ENCODE measurements at places on chromosomes 6 and 20. TPM values are rescaled to one million over a fixed set of nuclear protein-coding genes. Genes with fewer than 3 reads are reported as not detected.

Gene TMEM74B
- 3.0 TPM for total RNA-seq

Gene PIGT
- total RNA-seq, result 94.5 TPM

Gene MICB
- 7.0 TPM for total RNA-seq

Gene LAMA2
- 0.30 TPM for total RNA-seq

Gene TP53TG5
- not detected for total RNA-seq

Gene LCA5
- total RNA-seq, result 0.58 TPM

Gene KIAA1586
- total RNA-seq, result 4.9 TPM

Gene NMBR
- not detected for total RNA-seq

Gene RAD21L1
- not detected for total RNA-seq

Gene BMP2
- 0.29 TPM for total RNA-seq

Gene PRSS16
- total RNA-seq, result 3.2 TPM

Gene CALHM4
- total RNA-seq, result not detected

Gene C6orf118
- 0.17 TPM for total RNA-seq

Gene C20orf141
- not detected for total RNA-seq

Gene SEMG1
- total RNA-seq, result not detected

Gene NRM
- total RNA-seq, result 25.9 TPM

Gene VWA7
- 0.72 TPM for total RNA-seq

Gene DSP
- 45.9 TPM for total RNA-seq

Gene RUNX2
- total RNA-seq, result 1.2 TPM

Gene SULF2
- total RNA-seq, result 23.5 TPM

Gene WFDC2
- not detected for total RNA-seq

Gene NFATC2
- 9.3 TPM for total RNA-seq

Gene LGSN
- total RNA-seq, result 2.7 TPM

Gene FKBP1C
- total RNA-seq, result 1.8 TPM

Gene GGTLC1
- total RNA-seq, result not detected

Gene CTAGE9
- total RNA-seq, result not detected

Gene PTPRA
- 38.5 TPM for total RNA-seq

Gene OVOL2
- total RNA-seq, result not detected

Gene PSORS1C2
- total RNA-seq, result not detected

Measured in A549 treated with Mapracorat at 1 μM for 4 hours (cell line).